Activated T-cell treated with anti-CD3 and anti-CD28 coated beads for 4 hours (primary cell): ENCODE measurements at places on chromosomes 6 and 20.

GRCh38 chr20:17854307-17854903 is 114.2 kb downstream of the SNX5 start:
- no peak for DNase-seq

DNA sequence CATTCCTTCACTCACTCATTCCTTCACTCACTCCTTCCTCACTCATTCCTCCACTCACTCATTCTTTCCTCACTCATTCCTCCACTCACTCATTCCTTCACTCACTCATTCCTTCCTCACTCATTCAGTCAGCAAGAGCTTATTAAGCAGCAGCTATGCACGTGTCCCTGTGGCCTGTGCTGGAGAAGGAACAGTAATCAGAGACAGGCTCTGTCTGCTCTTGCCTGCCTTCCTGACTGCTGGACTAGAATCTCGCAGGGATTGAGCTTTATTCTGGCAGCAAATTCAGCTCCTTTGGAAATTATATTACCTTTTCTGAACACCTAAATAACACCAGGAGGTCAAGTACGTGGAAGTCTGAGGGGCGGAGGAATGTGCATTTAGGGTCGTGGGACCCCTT is 138.9 kb upstream of the AGPAT4 start:
- no peak for DNase-seq

- DNase-seq = no peak
These were observed 458.2 kb upstream of the JARID2 start for GRCh38 chr6:14787677-14788076.

DNA sequence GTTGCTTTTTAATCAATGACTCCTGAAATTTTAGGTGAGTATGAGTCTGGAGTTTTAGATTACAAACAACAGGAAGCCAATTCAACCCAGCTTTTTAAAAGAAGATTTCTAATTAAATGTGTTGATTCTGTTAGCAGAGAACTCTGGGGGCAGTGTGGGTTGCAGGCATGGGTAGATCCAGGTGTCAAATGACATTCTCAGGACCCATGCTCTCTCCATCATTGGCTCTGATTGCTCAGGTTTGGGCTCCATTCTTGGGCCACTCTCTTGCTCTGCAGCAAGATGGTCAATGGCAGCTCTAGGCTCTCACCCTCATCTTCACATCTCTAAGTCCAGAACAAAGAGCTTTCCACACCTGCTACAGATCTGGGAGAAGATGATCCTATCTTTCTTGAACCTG is 463.7 kb downstream of the PREX1 start:
- no peak for DNase-seq

DNA sequence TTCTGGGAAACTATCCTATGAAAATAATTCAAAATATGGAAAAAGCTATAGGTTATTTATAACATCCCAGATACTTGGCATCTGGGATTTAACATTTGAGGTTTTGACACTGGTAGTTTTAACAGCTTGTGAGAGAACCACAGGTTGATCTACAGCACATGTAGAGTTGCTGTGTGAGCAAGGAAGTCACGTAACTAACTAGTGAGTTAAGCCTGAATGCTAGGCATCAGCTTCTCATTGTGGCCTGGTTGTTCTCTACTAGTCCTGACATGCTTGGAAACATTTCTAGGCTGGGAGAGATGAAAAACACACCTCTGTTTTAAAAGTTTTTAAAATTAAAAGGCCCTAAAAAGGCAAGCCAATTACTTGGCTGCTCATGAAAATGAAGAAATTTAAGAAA is 28.2 kb downstream of the ESF1 start:
- no peak for DNase-seq

DNA sequence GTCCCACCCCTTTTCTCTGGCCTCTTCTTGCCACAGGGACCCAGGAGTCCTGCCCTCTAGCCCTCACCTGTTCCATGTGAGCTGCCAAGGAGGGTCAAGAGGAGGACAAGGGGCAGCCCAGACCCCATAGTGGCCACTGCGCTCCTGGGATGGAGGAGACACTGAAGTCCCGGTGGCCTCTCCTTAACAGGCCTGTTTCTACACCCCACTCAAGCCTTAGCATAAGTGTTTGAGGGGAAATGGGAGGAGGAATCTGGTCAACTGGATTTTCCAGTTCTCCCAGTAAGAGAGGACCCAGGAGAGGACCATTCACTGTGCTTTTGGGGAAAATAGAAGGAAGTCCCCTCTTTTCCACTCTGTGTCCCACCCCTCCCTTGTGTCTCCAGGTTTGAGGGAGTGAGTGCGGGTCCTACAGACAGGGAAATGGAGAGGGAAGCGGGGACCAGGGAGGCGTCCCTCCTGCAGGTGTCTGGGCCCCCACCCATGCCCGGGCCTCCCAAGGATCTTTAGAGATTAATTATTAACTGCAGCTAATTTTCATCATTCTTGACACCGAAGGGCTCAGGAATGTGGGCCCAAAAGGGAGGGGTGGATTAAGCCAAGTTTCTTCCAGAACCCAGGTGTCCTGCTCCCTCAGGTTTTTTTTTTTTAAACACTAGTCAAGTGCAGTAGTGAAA is at the start of gene SFTA2:
Gene SFTA2 (minus strand): TSS at position 202 of the 677 bp plus-strand sequence. CDS start 74 bp downstream, at position 128.
- no peak for DNase-seq

DNA sequence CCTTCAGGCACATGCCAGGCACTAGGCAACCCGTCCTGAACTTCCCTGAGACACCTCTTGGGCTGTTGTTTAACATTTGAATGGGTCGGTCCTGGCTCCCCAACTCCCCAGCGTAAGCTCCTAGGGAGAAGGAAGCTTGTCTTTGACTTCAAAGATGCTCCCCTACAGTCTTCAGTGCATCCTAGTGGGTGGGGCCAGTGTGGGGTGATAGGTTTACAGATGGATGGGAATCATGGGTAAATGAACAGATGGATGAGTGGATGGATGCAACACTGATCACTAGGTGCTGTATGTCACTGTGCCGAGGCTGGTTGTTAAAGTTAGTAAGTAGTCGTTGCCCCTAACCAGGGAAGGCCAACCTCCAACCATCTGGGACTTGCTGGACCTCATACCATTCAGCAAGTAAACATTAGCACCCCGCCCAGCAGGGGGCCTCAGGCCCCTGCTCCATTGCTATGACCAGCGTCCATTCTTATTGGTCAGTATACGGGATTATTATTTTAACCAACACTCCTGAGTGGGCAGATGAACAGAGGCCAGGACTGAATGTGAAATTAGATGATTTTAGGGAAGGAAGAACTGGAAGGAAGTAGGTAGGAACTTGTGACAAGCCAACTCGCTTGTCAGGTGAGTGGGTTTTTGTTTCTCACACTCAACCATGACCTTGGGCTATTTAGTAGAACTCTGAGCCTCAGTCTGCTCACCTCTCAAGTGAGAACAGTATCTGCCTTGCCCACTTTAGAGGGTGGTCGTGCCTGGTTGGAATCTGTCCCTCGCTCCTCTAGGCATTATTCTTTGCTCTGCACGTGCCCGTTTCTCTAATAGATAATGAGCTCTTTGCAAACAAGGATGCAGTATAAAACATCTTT is 82.9 kb upstream of the FOXP4 start:
- DNase-seq = no peak

- DNase-seq = no peak
These were observed 238.0 kb downstream of the COL12A1 start for GRCh38 chr6:74967821-74968220.

DNA sequence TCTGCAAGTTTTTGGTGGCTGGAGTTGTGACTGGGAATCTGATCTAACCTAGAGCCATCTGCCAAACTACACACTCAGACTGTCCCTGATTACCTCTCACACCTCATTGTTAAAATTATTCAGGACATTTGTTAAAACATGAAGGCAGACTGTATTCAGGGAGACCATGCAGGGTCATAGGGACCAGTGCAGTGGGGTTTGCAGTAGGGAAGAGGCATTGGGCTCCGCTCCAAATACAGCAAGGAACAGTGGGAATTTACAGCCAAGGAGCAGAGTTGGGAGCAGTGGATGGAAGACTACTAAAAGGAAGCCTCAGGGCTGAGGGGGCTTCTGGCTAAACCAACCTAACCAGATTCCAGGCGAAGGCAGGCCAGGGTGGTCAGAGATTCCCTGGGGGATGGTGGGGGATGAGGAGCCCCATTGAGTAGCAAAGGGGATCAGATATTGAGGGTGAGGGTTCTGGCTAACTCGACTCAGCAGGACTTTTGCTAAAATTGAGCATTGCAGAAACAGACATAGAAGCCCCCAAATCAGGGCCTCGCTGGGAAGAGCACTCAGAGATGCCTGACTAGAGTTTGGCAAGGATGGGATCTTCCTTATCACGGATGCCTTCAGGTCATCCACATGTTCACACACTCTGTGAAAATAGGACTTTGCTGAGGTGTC is 172.0 kb downstream of the ZDHHC14 start:
- DNase-seq = no peak

DNA sequence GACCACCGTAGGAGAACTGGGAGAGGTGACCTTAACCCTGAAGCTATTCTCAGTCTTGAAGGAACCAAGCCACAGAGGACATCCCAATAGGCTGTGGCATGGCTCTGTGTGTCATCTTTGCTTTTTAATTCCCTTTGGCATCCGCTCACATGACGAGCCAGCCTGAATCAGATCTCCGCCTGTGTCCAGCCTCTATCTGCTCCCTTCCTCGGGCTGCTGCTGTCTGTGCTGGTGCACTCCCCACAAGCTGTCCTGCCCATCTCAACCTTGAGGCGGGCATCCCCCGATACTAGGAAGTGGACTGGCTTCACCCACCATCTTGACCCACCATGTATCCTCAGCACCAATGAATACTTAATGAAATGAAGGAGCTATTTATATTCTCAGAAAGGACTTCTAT is 111.9 kb downstream of the SLC23A2 start:
- DNase-seq = no peak

DNA sequence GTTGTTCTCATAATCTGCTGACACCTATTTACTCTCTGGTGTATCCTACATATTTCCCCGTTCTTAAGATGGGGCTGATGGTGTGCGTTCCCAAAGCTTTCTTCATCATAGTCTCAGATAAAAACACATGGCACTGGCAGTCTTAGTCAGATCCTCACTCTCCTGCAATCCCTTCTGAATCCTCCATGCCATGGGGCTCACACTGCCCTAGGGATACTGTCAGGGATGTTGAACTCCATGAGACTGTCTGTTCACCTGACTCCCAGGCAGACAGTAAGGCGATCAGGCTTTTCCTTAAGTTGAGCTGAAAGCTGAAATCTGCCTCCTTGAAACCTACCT is 76.0 kb downstream of the SLX4IP start:
- DNase-seq = no peak

GRCh38 chr6:164247106-164247505 is 832.6 kb downstream of the QKI start:
- no peak for DNase-seq

GRCh38 chr6:41488433-41489119 is 57.6 kb upstream of the FOXP4 start:
- no peak for DNase-seq

DNA sequence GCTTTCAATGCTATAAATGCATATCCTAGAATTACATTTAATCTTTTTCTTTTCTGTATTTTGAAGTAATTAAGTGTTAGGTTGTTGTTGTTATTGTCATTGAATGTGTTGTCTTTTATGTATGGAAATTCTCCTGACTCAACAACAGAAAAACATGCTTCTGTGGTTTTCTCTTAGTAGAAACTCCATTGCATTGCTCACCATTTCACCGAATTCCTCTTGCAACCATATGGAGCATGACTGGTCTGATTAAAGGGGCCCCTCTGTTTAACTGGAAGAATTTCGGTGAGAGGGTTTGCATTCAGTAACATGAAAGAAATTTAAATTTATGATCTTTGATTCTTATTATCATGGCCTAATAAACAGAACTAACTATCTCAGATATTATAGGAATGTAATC is 454.3 kb upstream of the JARID2 start:
- no peak for DNase-seq

DNA sequence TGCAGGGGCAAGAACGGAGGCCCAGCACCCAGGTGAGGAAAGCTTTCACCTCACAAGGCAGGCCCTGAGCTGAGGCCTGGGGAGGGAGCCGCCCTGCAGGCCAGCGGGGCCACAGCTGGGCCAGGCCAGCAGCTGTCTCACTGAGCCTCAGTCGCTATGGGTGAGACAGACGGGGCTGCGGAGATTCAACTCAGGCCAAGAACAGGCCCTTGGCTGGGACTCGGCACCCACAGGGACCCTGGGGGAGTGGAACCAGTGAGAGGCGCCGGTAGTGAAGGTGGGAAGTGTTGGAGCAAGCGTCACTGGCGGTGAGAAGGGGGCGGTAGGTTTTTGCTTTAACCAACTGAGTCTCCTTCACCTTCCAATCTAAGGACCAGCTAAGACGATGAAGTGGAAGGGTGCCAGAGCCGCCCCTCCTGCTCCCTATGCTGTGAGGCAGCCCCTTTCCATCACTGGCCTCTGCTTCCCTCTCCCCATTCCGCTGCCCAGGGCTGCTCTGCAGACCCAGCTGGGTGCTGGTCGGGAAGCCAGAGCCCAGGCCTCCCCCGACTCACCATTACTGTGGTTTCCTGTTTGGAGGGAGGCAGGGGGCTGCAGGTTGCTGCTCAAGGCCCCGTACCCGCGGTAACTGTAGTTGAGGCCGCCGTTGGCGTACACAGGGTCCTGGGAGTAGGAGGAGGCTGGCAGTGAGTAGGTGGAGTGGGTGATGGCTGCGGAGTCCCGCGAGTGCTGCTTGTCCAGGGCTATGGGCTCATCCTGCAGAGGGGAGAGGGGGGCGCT is 93.7 kb downstream of the ASXL1 start:
- no peak for DNase-seq

DNA sequence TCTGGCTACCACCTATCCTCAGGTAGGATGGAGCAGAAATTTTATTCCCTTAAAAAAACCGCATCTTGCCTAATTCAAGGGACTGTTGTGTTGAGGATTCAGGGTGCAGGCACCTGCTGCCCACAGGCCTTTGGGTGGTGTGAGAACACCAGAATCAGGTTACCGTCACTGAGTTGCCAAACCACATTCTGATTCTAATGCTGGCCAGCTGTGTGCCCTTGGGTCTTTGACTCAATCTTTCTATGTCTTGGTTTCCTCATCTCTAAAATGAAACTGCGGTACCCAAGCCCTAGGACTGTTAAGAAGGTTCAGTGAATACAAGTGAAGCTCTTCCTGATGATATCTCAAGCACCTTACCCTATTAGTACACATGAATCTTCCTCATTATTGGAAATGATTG is 827.3 kb downstream of the DHX35 start:
- no peak for DNase-seq

GRCh38 chr6:5143634-5144311 is 58.6 kb downstream of the PPP1R3G start:
- peak; percentile 82 for DNase-seq

GRCh38 chr6:115203381-115203780 is 857.3 kb downstream of the FRK start:
- no peak for DNase-seq
